ENCODE measurements at places on chromosomes 1 and 21.

DNA sequence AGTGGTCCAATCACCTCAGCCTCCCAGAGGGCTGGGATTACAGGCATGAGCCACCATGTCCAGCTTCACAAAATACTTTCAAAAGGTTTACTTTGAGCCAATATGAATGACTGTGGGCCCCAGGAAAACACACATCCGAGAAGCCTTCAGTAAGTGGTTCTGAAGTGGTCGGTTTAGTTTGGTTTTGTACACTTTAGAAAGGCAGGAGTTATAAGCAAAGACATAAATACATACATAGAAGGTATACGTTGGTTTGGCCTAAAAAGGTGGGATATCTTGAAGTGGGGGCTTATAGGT lies 3.2 kb upstream of the MIB2 start:
- DNase-seq: no peak

DNA sequence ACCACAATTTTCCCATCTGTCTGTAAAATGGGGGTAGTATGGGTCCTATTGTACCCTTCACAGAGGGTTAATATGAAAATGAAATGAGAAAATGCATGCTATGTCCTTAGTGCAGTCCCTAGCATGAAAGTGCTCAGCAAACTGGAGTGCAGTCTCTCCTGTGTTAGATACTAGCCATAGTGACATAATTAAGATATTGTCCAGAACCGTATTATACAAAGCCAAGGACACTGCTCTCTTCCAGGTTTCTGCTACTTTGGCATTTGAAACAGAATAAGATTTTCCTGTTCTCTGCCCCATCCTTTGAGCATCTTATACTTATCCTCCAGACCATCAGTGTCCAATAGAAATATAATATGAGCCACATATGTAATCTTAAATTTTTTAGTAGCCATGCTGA lies 213.4 kb downstream of the FGGY start:
- no peak for DNase-seq

DNA sequence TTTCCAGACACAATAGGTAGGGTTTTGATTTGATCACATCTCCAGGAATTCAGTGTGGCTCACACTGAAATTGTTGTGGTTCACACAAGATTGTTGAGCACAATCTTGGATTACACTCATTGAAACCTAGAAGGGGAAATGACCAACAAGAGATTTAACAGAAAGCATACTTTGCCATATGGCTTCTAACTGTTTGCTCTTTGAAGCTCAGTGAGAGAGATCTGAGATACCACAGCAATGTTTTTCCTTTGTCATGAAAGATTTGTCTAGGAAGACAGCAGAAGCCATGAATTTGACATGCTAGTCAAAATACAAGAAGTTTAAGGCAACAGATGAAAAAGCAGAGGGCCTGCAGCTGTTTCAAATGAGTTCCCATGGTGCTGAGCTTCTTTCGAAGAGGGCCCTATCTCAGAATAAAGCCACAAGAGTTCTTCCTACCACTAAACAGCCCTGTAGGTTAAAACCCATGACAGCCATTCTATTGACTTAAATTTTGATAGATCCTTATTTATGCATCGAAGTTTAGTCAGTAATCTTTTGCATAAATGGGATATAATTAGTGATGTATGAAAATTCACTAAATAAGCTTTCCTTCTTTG lies 650.4 kb downstream of the LTN1 start:
- peak; percentile 60 for DNase-seq

- DNase-seq: no peak
Measured at GRCh38 chr1:230160957-230161771, 94.1 kb downstream of the GALNT2 start.

DNA sequence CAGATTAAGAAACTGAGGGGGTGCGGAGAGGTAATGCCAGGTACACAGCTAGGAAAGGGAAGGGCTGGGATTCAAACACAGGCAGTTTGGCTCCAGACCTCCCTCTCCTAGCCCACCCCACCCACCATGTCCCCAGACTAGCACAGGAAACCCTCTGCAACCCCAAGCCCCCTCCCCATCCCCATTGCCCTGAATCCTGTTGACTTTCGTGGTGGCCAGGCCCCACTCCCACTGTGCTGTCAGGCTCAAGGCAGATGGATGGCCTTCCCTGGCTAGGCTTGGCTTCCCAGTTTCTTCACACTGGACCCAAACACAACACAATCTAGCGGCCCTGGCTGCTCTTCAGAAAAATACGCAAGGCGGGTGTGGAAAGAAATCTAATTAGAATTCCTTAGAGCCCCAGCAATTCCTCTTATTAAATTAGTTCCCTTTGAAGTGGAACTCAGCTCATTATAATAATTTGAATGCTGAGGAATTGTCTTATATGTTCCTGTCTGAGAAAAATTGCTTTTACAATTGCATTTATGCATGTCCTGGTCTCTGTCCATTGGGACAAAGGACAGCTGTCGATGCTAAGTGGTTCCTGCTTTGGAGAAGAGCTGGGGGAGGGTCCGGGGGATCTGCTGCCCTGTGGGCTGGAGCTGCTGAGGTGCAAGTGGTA lies 97.4 kb downstream of the SYF2 start:
- no peak for DNase-seq

DNA sequence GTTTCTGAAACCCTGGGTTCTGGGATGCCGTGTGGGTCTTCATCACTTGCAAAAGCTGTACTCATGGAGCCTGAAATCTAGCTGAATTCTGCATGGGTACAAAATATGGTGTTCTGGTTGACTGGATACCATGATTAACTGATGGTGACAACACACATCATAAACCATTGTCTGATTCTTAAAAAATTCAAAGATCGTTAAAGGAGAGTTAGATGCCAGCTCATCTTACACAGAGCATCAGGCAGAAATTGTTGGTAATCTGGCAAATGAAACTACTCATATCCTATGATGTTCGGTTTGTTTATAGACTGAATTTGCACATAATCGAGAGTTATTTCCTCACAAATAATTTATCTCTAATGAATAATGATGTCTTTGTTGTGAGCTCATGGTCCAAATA lies 218.1 kb upstream of the PKN2 start:
- DNase-seq: no peak

DNA sequence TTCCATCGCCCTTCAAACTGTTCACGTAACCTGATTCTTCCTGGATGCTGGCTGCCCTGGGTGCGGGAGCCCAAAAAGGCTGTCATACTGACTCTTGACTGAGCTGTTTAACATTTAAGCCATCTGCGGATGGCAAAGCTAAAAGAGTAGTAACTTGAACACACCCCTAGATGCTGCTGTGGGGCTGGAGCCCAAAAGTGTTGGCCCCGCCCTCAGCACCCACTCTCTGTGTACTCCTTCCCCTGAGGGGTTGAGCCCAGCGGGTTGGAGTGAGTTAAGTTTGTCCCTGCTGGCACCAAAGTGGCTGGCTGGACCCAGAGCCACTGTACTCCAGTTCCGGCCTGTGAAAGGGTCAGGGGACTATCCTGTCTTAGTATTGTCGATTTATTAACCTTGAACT lies 640.6 kb downstream of the PTPRU start:
- DNase-seq: no peak

- no peak for DNase-seq
Measured at GRCh38 chr1:23726686-23727085, 16.6 kb upstream of the ELOA start.

- no peak for DNase-seq
Measured at GRCh38 chr1:240128366-240128765, 36.7 kb downstream of the FMN2 start.

DNA sequence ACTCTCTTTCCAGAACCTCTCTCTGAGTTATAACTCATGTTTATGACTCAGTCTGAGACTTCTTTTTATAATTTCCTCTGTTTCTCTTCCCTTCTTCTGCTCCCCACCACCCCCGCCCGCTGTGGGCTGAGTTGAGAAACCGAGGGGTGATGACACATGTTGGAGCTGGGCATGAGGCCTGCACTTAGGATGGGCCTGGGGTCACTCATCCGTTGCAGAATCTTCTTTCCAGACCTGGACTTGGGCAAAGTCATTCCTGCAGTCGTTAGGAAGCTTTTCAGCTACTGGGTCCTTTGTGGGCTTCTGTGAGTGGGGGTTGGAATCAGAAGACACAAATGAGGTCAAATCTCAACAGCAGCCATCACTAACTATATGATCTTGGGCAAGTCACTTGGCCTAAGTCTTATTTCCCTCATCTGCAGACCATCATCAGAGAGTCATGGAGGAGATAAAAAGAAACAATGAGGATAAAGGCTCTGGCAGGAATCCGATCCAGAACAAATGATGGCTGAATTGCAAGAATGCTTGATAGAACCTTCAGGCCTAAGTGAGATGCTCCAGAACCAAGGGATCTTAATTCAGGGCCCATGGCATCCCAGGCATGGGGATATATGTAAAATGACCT lies 53.4 kb downstream of the RPS6KA1 start:
- peak; percentile 20 for DNase-seq

DNA sequence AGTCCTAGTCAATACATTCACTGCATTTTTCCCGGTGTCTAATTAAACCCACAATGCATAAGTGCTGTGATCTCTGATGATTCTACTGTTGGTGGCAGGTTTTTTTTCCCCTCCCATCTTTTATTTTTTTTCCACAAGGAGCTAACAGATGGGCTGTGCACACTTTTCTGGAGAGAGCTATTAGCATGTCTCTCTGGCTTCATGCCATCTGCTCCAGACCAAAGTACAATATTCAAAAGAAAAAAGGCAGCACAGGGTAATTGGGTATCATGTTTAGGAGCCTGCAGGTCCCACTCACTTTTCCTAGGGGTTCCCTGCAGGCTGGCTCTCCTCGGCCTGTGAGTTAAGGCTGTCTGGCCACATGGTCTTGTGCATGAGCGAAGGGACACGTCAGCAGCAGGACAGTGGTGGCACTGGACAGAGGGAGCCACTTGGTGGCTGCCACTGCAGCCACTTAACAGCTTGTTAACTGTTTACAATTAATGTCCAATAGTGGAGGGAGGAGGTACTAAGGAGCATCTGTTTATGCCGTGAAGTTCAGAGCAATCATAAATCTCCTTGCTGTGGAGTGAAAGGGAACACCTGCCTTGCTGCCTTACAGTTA lies 53.5 kb upstream of the C8B start:
- no peak for DNase-seq

GRCh38 chr1:21891621-21892479 lies 45.3 kb downstream of the HSPG2 start:
- no peak for DNase-seq

DNA sequence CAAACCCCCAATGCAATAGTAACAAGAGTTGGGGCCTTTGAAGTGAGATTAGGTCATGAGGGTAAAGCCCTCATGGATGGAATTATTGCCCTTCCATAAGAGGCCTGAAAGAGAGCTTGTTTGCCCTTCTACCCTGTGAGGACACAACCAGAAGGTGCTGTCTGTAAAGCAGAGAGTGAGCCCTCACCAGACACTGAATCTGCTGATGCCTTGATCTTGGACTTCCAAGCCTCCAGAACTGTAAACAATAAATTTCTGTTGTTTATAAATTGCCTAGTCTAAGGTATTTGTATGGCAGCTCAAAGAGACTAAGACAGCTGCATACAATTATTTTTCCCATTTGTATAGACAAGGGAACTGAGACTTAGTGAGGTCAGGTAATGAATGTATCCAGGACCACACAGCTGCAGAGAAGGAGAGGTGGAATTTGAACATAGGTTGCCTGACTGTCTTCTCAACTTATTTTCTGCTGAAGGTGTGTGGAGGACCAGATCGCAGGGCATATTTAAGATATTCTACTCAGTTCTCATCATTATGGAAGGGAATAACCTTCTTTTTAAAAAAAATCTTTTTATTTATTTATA lies 18.7 kb downstream of the IL23R start:
- no peak for DNase-seq

DNA sequence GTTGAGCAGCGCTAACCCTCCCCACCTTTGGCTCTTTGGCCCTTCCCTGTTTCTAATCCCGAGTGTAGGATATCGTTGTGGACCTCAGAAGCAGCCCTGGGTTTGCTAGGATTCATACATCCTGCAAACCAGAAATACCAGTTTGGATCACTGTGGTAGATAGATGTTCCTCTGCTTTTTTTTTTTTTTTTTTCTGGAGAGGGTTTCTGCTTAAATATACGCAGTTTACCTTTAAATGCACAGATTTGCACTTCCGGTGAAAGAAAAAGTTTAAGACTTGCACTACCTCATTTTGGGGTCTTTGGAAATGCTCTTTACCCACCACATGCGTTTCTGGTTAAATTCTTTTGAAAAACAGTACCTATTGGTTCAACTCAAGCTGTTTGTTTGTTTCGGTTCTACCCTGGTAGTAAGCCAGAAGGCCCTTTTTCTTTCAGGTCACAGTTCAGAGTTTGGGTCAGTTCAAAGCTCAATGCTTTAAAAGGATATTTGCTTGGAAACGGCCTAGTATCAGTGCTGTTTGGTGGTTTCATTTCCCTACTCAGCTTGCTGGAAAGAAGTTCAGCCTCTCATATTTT lies 908 bp downstream of the DDI2 start:
- no peak for DNase-seq

DNA sequence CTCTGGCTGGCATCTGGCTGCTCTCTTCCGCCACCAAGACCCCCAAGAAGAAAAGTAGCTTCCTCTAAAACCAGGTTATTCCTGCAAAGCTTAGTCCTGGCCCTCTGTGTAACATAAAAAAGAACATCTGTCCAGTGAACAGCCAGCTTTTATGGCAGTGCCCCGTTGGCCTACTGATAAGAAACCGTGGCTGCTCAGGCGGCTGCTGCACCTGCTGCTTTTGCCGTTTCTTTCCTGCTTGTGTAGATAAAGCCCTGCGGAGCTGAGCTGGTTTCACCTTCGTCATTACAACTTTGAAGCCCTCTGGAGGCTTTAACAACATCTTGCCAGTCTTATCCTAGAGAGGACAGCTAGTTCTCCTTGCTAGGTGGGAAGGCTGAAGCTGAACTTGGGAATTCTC lies 20.5 kb downstream of the ELAPOR1 start:
- DNase-seq: no peak

GRCh38 chr1:12245116-12245515 lies 15.3 kb downstream of the VPS13D start:
- peak; percentile 13 for DNase-seq

DNA sequence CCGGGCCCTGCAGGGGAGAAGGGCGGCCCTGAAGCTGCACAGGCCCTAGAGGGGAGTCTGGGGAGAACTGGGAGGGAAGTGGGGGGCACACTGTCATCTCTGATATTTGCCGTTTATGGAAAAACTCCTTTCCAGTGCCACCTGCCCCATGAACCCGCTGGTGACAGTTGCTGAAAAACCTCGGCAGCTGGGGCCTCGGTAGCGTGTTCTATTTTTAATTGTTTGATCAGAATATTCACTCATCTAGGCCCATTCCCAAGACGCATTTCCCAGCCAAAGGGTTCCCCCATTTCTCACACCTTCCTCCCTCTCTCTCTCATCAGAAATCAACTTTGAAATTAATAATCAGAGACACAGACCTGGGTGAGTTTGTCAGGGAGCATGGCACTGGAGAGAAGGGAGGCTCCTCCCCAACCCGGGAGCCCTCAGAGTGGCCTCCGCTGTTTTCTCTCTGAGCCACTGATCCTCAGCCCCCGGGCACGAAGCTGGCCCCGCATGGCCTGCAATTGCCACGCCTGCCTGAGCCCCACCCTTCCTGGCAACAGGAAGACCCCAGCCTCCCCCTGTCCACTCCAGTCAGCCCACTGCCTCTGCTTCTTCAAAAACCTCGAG lies 111.1 kb downstream of the CASZ1 start:
- DNase-seq: no peak

- DNase-seq: no peak
Measured at GRCh38 chr1:63641615-63642014, 48.4 kb downstream of the PGM1 start.

GRCh38 chr21:33924766-33925100 lies 9.1 kb upstream of the ATP5PO start:
- no peak for DNase-seq
